ENCODE measurements at places on chromosomes 3 and 15. TPM values are rescaled to one million over a fixed set of nuclear protein-coding genes. Genes with fewer than 3 reads are reported as not detected.

The SLC22A14 gene
- not detected for total RNA-seq

The SLC51B gene
- not detected for total RNA-seq

The GPR15 gene
- total RNA-seq: not detected

The ADAMTSL3 gene
- 11.8 TPM for total RNA-seq

The GOLGA8J gene
- total RNA-seq: 0.98 TPM

The CXCR6 gene
- total RNA-seq: not detected

GRCh38 chr3:120274739-120275167 is 10.3 kb downstream of the GPR156 start:
- peak; percentile 31 for DNase-seq

GRCh38 chr15:80457896-80458295 is 53.7 kb downstream of the ARNT2 start:
- DNase-seq: no peak

DNA sequence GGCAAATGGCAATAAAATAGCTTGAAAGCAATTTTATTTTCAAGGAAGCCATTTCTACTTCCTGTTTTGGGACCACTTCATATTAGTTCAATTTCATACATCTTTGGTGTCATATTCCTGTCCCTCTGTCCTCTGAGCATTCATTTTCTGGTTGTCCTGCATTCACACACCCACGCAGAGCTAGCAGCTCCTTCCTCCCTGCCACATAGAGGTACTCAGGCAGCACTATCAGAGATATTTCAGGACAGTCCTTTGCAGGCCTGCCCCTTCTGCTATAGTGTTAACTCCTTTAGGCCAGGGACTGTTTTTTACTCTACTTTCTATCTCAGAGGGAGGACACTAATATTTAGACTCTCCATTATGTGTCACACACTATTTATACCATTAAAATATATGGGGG is 132.0 kb downstream of the ECT2 start:
- DNase-seq: no peak

- no peak for DNase-seq
Observed at GRCh38 chr3:31016196-31016595, 121.7 kb upstream of the GADL1 start.

DNA sequence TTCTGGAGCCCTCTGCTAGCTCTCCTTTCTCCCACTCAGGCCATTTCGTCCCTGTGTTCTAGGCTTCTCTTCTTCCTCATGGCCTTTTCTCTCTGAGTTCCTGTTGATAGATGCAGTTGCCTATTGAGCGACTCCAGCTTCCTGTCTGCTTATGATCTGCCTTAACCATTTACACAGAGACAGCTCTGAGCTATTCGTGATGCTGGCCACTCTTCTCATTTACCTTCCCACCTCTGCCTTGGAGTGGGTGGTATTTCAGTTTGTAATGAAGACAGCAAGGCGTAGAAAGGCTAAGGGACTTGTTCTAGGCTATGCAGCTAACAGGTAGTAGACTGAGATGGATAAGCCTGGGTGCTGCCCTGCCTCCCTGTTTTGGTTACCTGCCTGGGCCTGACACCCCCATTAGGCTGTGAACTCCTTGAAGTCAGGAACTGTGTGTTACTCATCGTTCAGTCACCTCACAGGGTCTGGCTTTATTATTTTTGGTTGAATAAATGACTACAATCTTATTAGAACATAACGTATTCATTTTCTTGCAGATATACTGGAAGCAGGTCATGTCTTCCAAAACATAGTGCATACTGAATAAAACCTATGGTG is 12.6 kb upstream of the ZBTB47 start:
- DNase-seq: no peak

- DNase-seq: no peak
Observed at GRCh38 chr3:73727117-73727821, 102.5 kb upstream of the PDZRN3 start.

- DNase-seq: no peak
Observed at GRCh38 chr15:84988909-84989644, 7.4 kb downstream of the PDE8A start.

GRCh38 chr15:91116113-91117067 is 16.3 kb downstream of the SV2B start:
- DNase-seq: peak; percentile 48

DNA sequence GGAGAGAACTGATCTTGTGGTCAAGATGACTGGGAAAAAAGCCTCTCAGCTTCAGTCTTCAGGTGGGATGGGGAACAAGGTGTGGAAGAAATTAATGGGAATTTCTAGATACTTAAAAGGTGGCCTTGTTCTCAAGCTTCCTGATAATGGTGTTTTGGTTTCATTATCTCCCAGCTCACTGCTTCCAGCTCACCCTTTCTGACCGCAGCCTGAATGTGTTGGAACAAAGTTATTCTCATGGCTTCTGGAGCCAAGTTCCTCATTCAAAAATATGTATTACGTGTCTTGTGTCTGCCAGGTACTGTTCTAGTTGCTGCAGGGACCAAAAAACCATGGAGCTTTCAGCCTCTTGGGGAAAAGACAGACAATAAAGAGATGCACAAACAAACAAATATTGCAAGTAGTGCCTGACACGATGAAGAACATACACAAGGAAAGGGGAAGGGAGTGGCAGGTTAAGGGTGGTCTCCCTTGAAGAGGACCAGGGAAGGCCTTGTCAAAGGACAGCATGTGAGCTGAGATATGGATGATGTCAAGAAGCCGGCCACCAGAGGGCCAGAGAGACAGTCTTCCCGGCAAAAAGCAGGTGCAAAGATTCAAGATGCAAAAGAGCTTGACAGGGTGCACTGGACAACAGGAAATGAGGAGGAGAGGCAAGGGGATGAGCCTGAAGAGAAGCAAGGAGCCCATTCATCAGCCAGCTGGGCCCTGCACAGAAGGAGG is 35.5 kb downstream of the ARRDC4 start:
- no peak for DNase-seq

DNA sequence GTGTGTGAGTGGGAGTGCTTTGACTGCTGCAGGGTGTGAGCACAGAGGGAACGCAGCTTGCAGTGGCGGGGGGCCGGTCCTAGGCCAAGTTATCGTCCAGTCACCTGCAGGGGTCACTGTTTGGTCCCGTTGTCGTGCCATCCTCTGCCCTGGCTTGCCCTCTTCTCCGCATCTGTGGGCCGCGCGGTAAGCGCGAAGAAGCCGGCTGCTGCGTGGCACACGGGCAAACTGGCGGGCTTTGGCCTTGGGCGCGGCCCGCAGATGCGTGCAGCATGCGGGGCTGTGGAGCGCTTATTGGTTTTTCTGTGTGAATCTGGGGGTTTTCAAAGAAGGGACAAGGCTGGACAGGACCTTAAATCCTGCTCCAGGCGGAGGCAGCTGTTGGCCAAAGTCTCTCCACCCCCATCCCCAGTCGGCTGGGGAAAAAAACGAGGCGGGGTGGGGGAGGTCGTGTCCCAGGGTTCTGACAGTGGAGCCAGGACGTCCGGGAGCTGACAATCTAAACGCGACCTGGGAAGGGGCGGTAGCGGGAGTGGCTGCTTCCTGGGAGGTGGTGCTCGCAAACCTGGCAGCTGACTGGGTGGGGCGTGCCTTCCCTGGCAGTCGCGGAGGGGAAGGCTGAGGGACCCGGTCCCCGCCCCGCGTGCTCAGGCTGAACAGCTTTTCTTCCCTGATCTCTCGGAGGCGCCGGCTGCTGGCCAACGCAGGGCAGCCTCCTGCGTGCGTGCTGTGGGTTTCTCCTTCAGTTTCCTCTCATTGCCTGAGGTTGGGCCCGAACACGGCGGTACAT is 39.7 kb upstream of the VEPH1 start:
- DNase-seq: peak; percentile 77

GRCh38 chr15:78810003-78810361 is 1.3 kb downstream of the ADAMTS7 start:
- no peak for DNase-seq

- no peak for DNase-seq
Observed at GRCh38 chr15:47727676-47728075, 10.4 kb downstream of the SEMA6D start.

- DNase-seq: no peak
Observed at GRCh38 chr3:27671101-27671500, 51.0 kb downstream of the EOMES start.

DNA sequence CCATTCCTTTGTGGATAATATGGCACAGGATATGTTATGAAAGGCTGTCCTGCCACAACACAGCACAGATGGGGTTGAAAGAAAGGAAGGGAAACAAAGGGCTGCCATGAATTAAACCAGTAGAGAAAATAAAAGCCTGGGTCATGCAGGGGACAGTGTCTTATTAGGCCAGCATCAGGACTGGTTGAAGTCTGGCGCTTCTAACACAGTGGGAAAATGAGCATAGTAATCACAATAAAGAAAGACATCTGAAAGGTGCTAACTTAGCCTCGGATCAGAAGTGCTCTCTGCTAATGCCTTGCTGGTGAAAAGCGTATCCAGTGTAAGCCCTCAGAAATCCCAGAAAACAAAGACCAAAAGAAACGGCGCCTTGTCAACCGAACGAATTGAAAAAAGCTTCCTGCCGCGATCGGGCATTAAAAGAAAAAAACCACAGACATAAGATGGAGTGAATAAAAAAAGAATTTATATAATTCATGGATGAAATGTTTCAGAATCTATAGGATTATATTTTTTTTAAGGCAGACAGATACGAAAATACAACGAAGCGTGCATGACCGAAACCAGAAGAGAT is 566 bp upstream of the MKRN3 start:
- no peak for DNase-seq

- DNase-seq: peak; percentile 29
Observed at GRCh38 chr3:125437631-125438435, 62.7 kb upstream of the ZNF148 start.

DNA sequence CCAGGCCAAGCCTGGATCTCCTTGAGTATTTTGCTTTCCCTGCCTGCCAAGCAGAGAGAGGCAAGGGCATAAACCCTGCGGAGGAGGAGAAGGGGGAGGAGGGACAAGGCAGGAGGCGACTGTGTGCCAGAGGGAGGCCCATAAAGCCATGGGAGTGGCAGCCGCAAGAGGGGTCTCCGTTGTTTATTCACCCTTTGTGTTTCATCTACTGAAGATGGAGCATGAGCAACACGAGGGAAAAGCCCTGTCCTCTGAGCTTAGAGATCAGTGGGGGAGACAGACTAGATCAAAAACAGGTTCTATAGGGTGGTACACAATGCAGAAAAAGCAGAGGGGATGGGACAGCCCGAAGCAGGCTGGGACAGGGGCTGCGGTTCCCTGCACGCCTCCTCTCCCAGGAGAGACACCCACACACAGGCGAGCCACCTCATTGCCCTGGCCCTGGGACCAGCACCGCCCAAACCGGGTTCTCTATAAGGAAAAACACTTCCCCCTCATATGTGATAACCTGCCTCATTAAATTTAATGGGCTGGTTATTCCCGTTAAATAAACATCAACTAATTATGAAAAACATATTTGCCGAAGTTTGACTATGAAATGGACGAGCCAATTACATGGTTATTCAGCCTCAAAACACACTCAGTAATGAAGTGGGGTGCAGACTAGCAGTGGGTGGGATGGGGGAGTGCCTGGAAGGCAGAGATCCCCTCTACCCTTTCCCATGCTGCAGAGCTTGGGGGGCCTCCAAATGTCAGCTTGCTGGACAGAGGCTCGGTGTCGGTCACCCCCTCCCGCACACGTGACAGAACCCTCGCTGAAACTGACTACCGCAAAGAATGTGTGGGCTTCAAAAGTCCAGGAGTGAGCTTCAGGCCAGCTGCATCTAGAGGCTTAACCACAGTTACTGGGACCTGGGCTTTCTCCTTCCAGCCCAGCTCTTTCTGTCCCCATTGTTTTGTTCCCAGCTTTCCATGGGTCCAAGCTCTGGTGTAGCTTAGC is 14.2 kb upstream of the PLXNA1 start:
- no peak for DNase-seq

DNA sequence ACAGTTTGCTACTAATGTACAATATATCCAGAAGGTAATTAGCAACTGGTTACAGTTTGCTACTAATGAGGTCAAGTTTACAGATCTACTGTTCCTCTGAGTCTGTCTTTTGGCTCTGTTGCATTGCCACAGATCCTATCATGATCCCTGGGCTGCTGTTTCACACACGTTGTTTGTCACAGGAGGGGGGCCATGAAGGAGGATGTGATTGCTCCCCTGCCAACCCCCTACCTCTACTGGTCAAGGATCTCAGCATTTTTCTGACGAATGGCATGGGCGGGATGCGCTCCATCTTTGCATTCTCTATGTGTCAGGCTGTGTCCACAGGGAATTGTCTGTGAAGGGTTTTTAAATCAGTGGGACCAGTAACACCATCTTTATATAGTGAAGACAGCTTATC is 91.9 kb downstream of the CHL1 start:
- no peak for DNase-seq

- no peak for DNase-seq
Observed at GRCh38 chr3:197022405-197023231, 7.0 kb downstream of the MELTF start.

GRCh38 chr3:42101048-42101447 is 9.9 kb downstream of the TRAK1 start:
- peak; percentile 43 for DNase-seq

All from heart right ventricle (tissue), 16 donors.